Endothelial cell (in vitro differentiated cells): ENCODE measurements at places on chromosomes 1 and 21.

- peak; percentile 26 for DNase-seq
These were observed 7.0 kb downstream of the EPHX1 start for GRCh38 chr1:225816643-225817538.

GRCh38 chr21:43869486-43870325 lies 4.7 kb downstream of the AGPAT3 start:
- no peak for DNase-seq

- no peak for DNase-seq
These were observed 253.2 kb downstream of the FMN2 start for GRCh38 chr1:240344918-240345317.

DNA sequence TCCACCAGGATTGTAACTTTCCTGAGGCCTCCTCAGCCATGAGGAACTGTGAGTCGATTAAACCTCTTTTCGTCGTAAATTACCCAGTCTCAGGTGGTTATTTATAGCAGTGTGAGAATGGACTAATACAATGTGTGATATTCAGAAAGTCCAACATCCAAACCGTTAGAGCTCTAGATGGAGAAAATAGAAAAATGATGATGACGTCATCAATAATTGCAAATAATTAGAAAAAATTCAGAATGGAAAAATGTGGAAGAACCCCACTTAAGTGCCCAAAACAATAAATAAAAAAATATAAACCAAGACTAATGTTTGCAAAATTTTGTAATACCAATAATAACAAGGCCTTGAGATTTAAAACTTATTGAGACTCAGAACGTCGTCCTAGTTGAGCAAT lies 103.0 kb upstream of the PLPPR5 start:
- no peak for DNase-seq

DNA sequence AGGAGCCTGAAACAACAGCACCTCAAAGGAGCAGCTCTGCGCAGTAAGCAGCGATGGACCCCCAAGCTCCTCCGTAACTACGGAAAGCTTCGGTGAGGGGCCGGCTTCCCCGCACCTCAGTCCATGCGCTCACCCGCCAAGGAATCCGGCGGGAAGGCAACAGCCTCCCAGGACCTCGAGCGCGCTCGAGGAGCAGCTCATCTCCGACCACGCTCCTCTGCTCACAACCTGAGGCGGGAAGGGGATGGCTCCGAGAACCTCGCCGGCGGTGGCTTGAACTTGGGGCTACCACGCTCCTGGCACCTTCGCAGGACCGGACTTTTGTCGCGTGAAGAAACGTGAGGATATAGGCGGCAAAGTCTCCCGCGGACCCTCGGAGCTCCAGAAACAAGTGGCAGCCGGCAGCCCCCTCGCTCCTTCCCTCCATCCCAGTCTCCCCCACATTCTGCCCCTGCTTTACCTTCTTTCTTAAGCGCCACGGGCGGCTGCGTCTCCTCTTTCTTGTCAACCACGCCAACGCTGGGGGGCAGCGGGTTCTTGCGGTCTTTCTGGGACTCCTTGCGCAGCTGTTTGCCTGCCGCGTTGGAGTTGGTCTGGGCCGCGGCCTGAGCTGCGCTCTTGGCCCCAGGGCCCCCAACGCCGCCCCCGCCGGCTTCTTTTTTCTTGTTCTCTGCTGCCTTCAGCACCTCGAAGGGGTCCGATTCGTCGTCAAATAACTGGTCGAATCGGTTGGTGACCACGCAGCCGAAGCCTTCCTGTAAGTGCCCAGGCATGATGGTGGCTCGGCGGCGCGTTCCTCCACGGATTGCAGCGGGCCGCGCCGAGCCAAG lies 459 bp downstream of the SERBP1 start:
- peak; percentile 43 for DNase-seq

DNA sequence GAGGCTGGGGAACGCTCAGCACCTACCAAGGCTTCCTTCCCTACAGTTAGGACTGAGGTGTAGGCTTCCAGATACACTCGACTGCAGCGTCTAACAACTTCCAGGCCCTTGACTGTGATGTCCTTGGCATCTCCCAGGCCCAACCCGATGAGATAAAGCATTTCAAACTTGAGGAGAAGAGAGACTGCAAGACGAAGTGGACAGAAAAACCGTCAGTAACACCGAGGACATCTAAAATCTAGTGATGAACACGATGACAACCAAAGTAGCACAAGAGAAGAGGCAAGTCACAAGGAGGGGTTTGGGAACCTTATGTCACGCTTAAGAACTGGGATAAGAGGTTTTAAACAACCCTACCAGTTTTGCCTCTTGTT lies 314 bp downstream of the DPH5 start:
- peak; percentile 5 for DNase-seq

- DNase-seq: no peak
These were observed 1.2 kb upstream of the UBL4B start for GRCh38 chr1:110111081-110111480.

DNA sequence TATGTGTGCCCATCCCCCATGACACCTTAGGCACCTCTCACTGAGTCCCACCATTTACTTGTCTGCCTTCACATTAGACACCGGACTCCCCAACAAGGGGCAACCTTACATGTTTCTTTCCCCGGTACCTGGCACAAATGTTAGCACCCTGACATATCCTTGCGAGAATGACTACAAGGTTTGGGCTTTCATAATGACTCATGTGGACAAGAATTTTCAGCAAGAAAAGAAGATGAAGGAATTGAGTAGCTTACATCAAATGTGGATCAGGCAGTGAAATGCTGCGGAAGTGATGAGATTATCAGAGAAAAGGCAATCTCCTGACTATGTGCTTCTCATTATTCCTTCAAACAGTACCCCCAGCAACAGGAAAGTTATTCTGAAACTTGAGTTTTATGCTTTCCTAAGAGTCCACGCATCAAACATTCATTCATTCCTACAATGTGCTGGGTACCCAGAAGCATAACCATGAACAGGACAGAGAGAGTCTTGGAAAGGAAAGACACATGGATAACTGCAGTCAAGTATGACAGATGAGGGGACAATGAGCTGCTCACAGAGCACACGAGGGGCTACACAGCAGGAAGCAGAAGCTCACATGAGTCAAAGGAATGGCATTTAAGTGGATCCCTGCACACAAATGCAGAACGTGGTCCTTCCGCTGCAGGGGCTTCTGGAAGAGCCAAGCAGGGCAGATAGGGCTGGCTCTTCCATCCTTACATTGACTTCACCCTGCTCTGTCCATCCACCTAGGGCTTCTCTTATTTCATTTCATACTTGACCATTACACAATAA lies 112.1 kb downstream of the PCNX2 start:
- no peak for DNase-seq

GRCh38 chr21:15729346-15729673 lies 472 bp upstream of the USP25 start:
- no peak for DNase-seq

- DNase-seq: no peak
These were observed 5.8 kb upstream of the FUBP1 start for GRCh38 chr1:77984629-77985028.

GRCh38 chr1:77511440-77511840 lies 171.0 kb downstream of the ZZZ3 start:
- DNase-seq: no peak

DNA sequence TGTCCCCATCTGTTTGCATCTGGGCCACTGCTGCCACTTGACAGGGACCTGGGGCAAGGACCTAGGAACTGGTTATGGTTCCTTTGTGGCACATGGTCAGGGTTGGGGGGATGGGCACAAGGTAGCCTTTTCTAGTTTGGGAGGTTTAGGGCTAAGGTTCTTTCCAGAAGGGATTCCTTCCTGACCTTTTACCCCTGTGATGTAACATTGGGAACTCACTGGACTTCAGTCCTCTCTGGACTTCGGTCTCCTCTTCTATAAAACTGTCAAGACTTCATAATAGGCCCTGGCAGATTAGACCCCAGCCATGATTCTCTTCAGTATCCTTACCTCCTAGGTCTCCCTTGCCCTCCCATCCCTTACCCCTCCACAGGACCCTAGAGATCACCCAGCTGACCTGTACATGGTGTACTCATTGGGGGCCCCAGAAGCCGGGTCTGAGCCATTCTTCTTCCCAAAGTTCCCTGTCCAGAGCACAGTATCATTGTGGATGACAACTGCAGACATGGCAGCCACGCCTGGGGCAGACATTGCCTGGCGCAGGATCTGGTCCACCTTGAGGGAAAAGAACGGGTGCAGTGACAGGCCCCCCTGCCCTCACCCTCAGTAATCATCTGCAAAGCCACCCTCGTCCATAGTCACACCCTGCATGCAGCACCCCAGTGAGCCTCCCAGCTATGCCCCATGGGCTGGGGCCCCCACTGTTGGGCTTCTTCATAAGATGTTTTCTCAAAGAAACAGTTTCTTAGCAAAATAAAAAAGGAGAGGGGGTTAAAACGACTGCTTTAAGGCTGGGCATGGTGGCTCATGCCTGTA lies 12.9 kb downstream of the LACTBL1 start:
- DNase-seq: no peak

- DNase-seq: no peak
These were observed 60.0 kb downstream of the LRIG2 start for GRCh38 chr1:113133038-113133437.

- DNase-seq: no peak
These were observed 62.9 kb downstream of the PPP1R12B start for GRCh38 chr1:202411422-202411821.

DNA sequence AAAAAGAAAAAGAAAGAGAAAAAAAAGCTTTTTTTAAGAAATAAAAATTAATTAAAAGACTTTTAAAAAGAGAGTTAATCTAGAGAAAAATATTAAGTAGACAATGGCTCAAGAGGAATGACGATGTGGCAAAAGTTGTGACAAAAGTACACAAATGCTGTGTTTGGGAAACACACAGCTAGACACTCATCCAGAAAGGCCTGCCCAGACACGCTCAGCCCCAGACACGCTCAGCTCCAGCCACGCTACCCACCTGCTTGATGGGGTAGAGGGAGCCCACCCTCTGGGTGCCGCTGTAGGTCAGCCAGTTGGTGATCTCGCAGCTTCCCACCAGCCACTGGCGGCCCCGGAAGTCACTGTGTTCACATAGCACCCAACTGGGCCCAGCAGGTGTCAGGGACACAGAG lies 10.2 kb downstream of the CD52 start:
- no peak for DNase-seq

DNA sequence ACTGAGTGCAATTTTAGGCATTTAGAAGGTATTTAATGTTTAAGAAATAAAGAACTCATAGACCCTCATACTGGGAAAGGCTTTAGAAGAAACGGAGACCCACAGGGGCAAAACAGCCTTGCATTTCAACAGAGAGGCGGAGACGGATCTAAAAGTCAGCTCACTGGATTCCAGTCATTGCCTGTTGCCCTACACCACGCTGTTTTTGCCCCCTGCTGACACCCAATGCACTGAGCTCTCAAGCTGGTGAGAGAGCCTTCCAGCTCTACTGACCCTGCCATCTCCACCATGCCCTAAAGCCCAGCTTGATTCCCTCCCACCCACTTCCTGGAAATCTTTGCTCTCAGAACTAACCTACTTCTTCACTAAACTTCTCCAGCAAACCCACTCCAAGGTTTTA lies 7.2 kb upstream of the TRAF3IP3 start:
- no peak for DNase-seq

DNA sequence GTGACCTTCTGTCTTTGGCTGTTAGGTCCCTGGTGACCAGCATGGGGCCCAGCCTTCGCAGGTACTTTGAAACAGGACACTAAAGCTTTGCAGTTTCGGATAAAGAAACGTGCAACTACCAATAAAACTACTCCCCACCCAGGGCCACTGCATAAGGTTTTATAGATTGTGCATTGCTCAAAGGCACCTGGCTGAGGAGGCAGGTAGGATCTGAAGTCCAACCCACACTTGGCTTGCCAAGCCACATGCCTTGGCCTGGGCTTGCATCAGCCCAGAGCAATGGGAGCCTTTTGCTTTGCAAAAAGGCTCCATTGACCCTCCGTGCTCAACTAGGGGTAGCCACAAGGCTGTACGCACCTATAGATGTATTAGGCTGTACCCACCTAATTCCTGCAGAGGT lies 84.4 kb upstream of the SYT6 start:
- DNase-seq: no peak

DNA sequence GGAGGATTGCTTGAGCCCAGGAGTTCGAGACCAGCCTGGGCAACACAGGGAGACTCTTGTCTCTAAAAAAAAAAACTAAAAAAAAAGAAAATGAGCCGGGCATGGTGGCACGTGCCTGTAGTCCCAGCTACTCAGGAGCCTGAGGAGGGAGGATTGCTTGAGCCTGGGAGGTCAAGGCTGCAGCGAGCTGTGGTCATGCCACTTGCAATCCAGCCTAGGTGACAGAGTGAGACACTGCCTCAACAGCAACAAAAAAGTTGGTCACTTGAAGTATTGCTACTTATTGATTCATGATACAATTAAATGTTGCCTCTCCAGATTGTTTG lies 57.9 kb upstream of the CXADR start:
- no peak for DNase-seq

DNA sequence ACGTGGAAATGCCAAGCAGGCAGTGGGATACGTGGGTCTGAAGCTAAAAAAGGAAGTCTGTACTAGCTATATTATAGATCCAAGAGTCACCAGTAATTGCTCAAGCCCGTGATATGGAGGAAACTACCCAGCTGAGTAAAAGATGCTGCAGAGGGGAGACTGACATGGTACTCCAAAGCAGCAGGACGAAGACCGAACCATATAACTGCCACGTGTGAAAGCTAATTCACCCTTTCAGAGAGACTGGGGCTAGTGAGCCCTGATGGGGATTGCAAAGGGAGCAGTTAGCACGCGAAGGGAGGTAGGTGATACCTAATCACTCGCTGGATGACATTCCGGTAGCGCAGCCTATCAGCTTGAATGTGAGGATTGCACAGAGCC lies 316 bp downstream of the AP4B1 start:
- no peak for DNase-seq

- DNase-seq: no peak
These were observed 210.3 kb upstream of the USP24 start for GRCh38 chr1:55425310-55425930.

DNA sequence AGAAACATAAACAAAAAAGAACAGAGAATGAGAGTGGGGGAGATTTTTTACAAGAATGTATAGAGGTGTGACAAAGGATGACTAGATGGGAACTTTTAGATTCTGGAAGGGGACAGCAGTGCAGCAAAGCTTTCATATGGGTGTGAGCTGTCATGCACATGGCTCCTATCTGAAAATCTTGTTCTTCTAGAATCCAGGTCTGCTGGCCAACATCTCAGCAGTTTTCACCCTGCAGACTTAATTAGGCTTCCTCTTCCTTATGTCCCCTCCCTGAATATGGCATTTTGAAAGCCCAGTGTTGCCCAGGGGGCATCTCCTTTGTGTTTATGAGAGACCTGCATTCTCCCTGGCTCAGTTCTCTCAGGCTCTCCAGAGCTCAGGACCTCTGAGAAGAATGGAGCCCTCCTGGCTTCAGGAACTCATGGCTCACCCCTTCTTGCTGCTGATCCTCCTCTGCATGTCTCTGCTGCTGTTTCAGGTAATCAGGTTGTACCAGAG lies at the start of gene CYP4Z1:
CYP4Z1 (plus strand) TSS at position 135 of the 498 bp plus-strand sequence; CDS start at position 395, 260 bp downstream.
- DNase-seq: no peak

- no peak for DNase-seq
These were observed 22.9 kb downstream of the OVGP1 start for GRCh38 chr1:111404588-111404987.

DNA sequence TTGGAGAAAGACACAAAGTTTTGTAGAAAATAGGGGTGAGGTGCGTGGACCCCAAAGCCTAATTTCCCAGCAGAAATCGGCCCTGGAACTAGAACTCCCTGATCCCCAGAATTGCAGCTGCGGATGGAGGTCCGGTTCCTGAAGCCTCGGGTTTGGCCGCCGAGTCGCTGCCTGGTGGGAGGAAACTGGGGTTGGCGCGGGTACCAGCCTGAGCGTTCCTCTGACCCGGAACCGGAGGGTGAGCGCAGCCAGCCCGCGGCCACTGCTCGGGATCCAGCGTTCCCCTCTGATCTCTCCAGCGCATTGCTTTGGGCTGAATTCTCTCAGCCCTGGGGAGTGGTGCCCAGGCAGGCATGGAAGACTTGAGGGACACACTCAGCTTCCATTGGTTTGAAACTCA lies 1.6 kb downstream of the ST6GALNAC5 start:
- DNase-seq: peak; percentile 36
